Activated CD8-positive, alpha-beta memory T cell treated with anti-CD3 and anti-CD28 coated beads for 1 hour (primary cell): ENCODE measurements at places on chromosomes 5 and 9.

DNA sequence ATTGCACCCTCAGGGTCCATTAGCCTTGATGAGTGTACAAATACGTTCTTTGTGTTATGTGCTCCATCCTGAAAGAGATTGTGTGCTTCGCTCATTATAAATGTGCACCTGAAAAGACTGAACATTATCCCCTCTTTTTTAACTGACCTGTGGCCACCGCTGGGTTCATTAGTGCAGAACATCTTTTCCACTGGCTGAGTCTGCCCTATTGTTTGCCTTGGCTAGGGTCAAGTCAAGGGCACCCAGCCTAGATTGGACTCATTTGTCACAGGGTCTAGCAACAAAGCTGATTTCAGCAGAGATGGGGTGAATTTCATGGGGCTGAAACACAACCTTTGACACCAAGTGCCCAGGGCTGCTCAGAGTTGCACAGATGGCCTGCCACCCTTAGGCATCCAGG, 764.1 kb upstream of the ARRDC3 start:
- DNase-seq: no peak

- no peak for DNase-seq
These were observed 114.3 kb upstream of the IL12B start for GRCh38 chr5:159444441-159445082.

GRCh38 chr9:126144196-126144595, 182.4 kb upstream of the MVB12B start:
- no peak for DNase-seq

GRCh38 chr5:121954086-121954485, 7.7 kb upstream of the SRFBP1 start:
- no peak for DNase-seq

DNA sequence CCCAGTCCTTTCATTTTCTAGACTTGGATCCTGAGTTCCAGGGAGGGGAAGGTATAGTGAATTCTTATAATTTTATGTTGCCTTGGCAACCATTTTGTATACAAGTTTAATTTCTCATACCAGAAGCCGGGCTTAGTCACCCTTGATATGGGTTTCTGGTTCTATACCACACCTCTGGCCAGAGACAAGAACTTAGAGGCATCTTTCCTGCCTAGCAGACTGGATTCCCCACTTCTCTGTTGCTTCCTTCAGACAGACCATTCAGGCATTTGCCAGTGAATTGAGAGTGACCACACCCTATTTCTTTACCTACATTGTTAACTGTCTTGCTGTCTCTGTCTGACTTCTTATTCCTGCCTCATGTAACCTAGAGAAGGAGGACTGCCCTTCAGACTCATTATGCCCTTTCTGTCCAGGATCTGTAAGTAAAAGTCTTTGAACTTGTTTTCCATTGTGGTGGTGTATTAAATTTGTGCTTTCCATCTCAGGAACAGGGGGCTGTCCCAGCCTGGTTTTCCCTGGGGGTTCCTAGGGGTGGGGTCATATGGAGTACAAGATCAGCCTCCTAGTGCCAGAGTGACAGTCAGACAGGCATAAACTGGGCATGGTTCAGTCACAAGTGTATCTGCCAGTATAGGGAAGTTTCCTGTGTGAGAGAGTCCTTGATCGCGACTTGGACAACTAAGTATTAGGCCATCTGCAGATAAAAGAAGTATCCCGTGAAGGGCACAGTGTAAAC, 27.4 kb downstream of the TNFSF8 start:
- no peak for DNase-seq

GRCh38 chr9:30140407-30140806, 2244.0 kb upstream of the ACO1 start:
- DNase-seq: no peak

GRCh38 chr5:131974622-131974955, 29.1 kb upstream of the MEIKIN start:
- DNase-seq: no peak

- no peak for DNase-seq
These were observed 321.7 kb upstream of the TNC start for GRCh38 chr9:115439641-115440040.

- no peak for DNase-seq
These were observed 272.2 kb upstream of the DMRT1 start for GRCh38 chr9:569296-569695.

DNA sequence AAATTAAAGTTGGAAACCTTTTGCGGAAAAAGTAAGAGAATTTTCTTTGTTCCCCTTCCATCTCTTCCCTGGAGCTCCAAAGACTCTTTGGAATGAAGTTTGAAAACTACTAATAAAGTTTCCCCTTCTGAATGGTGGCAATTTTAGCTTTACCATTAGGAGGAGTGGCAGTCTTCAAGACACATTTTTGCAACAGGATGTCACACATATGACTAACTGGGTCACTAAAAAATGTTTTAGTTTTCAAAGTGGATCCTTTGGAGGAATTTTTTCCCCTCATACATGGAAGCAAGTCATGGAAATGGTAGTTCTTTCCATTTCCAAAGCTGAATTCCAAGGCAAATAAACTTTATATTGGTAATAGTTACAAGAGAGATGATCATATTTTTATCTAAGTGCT, 15.6 kb downstream of the FBXO4 start:
- DNase-seq: no peak
